Activated CD8-positive, alpha-beta memory T cell treated with anti-CD3 and anti-CD28 coated beads for 1 hour (primary cell): ENCODE measurements at places on chromosomes 2 and 18.

- DNase-seq: no peak
Measured at GRCh38 chr18:29879763-29880162, 1162.8 kb downstream of the DSC3 start.

DNA sequence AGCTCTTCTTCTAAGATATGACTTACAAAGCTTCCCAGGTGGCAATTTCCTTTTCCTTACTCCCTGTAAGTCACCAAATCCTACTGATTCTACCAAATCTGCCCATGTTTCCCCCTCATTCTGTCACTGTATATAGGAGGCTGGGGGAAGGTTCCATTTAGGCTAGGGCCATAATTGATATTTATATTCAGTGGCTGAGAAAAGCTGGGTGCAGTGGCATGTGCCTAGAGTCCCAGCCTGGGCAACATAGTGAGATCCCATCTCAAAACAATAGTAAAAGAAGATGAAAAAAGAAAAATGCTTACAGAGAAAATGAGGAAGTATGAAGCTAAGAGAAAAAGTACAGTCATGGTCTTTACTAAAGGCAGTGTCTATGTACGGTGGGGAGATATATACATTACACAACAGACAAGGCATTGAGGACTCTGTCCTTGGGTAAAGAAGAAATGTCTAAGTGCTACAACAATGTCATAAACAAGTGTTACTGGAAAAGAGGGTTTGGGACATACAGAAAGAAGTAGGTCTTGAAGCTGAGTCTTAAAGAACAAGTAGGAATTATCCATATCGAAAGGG, 4.8 kb downstream of the CWC22 start:
- DNase-seq: no peak

DNA sequence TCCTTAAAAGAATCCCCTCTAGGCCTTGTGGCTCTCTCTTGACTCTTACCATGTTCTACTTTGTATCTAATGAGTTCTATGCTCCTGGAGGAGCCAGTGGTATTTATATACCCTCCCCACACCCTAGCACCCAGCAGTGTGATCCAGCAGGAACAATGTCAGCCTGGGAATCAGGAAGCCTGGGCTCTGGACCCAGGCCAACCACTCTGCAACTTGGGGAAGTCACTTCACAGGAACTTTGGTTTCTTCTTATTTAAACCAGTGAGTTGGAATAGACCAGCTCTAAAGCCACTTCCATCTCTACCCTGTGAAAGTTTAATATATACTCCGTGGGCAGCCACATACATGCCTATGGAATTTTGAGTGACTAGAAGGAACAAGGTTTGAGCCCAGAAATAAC, 11.6 kb upstream of the SPTBN1 start:
- no peak for DNase-seq

DNA sequence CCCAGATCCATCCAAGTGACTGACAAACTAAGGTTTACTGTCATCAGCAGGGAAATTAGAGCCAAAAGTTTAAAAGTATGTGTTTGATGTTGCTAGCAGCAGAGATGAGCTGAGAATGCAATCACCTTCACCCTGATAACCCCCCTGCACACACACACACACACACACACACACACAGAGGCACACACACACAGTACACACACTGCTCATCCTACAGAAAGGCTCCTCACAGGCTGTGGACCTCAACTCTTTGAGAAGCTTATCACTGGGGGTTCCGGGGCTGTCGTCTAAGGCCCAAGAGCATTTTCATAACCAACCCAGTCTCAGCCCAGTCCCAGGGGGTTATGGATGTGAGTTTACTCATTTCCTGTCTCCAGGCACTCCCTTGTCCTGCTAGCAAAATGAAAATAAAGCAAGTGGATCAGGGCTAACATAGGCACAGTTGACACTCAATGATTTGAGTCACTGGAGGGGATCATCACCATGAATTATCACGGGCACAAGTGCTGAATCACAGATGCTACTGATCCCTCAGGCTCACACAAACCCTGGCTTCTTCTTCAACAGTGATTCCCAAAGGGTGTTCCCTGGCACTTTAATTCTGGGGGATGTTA, 76.6 kb downstream of the ALK start:
- no peak for DNase-seq

- DNase-seq: no peak
Measured at GRCh38 chr2:111160758-111161157, 40.0 kb downstream of the BCL2L11 start.

DNA sequence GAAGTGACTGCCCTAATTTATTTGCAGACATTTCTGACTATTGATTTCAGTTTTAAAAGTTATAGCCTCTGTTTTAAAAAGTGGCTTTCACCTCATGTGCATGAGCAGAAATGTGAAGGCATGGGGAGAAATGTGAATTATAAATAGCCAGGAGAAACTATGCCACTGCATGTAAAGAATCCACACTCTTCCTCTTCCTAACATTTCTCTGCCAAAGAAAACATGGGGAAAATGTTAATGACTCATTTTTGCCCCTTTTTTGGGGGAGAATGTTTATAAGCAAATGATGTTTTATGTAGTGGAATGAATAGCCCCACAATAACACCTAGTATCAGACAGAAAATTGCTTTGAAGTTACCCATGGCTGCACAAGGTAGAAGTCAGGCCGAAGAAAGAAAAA, 249.0 kb upstream of the TANK start:
- no peak for DNase-seq
